ENCODE measurements at places on chromosomes 6 and 20.
A peak's percentile ranks its signal among the peaks of the same experiment; 100 is the strongest.

- no peak for DNase-seq
Measured at GRCh38 chr6:114055349-114055748, 84.4 kb upstream of the HDAC2 start.

GRCh38 chr6:46175446-46175845 lies 4.7 kb upstream of the ENPP5 start:
- DNase-seq = no peak

- no peak for DNase-seq
Measured at GRCh38 chr6:159085396-159085895, 40.7 kb upstream of the TAGAP start.

DNA sequence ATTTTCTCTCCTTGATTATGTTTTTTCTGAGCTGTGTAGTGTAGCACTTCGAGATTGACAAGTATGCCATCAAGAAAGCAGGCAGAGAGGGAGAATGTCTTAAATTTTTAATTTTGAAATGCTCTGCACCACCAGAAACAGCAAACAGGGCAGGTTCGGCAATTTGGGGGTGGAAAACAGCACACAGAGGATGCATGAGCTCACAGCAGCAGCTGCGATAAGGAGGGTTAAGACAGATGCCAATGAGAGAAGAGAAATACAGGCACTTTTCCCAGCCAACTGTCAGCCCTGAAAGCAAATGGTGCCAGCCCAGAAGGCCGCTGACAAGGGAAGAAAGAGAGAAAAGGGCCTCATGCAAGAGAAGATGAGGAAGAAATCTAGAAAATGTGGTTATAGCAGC lies 15.1 kb upstream of the SNRPB2 start:
- DNase-seq = no peak

DNA sequence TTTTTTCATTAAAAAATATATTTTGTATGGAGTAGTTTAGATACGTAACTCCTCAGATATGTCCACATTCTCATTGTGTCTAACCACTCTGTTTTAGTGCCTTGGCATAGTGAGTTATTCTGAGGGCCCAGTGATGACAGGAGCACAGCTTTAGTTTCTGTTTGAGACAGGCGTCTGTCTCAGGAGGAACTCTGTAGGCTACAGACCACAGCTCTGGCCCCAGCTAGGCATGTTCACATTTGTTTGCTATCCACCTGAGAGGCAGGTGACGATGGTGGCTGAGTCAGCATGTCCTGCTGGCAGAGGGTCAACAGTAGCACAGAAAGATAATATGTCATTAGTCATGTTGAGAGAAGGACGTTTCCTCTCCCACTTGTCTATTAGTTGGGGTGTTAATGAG lies 16.3 kb downstream of the LRRC1 start:
- peak; percentile 1 for DNase-seq

GRCh38 chr20:3825526-3825925 lies 5.2 kb downstream of the AP5S1 start:
- no peak for DNase-seq

DNA sequence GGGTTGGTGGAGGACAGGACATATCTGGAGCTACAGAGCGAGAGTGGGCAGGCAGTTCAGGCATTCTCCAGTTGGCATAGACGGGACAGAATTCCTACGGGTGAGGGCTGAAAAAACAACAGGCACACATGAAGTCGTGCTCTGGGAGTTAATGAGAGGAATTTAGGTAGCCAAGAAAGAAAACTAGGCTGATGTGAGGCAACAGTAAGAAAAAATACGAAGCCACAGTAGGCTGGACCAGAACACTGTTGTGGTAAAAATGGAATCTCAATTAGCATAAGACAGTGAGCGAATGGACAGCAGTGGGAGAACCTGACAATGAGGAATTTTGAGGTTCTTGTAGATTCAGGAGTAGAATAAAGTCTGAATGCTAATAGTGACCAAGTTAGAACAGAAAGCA lies 488.1 kb upstream of the AGPAT4 start:
- DNase-seq = no peak

- no peak for DNase-seq
Measured at GRCh38 chr6:151257985-151258445, 18.2 kb downstream of the AKAP12 start.

- no peak for DNase-seq
Measured at GRCh38 chr6:139764498-139764986, 390.1 kb upstream of the CITED2 start.

GRCh38 chr20:3846378-3846739 lies 275 bp upstream of the MAVS start:
- no peak for DNase-seq
